Panc1 (cell line): ENCODE measurements at places on chromosomes 7 and 10.

DNA sequence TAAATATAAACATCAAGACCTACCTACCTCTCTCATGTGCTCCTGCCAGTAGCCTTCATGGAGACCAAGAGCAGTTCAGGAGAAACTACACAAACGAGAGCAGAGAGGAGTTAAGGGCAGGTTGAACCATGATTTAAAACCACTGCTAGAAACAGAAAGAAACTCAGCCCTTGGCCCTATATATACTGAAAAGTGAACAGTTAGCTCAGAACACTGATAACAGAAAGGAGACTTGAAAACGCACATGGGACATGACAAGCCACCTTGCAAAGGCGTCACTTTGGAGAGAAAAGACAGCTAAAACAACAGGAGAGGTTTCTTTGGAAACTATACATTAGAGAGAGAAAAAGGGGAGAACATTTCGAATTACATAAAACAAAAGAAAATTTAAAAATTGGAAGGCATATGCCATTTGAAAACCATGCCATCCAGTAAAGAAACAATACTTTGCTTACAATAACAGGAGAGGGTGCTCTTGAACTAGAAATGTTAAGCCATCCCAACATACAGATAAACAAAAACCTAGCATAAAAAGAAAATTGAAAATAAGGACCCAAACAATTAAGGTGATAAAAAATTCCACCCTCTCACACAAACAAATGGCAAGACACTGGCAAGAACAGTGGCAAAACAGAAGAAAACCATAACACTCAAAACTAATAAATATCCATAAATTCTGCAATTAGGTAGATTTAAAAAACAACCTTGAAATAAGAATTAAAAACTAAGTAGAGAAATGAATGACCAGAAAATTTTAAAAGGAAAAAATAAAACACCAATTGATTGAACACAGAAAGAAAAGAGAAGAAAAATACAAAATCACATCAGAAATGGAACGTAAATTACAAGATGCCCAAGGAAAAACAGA is 232.7 kb downstream of the IMMP2L start:
- no peak overlapping the region for H3K4me3 ChIP-seq
- no peaks in the 10 kb centered on the region for H3K4me1 ChIP-seq
- DNase-seq: no peak
- no peaks in the 10 kb centered on the region; the same call in 1 of the 2 replicates for H3K36me3 ChIP-seq
- H3K27ac ChIP-seq: no peak overlapping the region
- H3K27me3 ChIP-seq: no peaks in the 10 kb centered on the region

DNA sequence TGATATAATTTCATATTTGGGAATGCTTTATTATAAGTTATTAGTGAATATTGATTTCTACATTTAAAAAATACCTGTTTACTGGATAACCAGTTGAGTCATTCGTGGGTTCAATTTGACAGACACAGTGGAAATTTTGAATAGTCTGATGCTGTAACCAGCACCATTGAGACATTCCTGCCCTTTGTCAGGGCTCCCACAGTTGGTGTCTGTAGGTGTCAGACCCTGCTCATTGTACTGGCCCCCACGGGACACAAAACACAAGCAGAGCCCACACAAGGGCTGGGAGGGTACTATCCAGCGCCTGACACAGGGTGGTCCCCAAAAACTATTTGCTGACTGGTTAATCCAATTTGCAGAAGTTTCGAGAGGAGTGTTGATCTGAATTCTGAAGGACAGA is 35.9 kb downstream of the EEPD1 start:
- H3K27ac ChIP-seq: no peak overlapping the region
- H3K4me1 ChIP-seq: peaks cover 46% of the 10 kb centered on the region
- H3K4me3 ChIP-seq: no peak overlapping the region
- no peaks in the 10 kb centered on the region for H3K36me3 ChIP-seq
- H3K27me3 ChIP-seq: no peaks in the 10 kb centered on the region
- DNase-seq: no peak

DNA sequence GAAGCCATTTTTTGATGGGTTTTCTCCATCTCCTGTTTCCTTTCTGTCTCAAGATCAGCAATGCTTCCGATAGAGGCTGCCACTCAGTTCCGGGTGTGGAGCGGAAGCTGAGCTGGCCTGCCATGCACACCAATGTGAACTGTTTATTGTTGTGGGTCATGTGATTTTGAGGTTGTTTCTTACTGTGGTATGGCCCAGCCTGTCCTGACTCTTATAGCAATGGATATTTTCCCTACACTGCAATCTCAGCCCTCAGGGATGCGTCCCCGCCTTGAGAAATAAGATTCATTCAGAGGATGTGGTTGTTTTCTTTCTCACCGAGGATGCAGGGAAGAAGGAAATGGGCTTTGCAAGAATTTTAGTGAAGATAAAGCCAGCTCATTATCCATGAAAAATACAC is 134.7 kb downstream of the PFKFB3 start:
- H3K4me1 ChIP-seq: no peaks in the 10 kb centered on the region
- no peak overlapping the region for H3K4me3 ChIP-seq
- H3K36me3 ChIP-seq: no peaks in the 10 kb centered on the region

- no peaks in the 10 kb centered on the region for H3K4me1 ChIP-seq
- no peak overlapping the region for H3K27ac ChIP-seq
- no peak overlapping the region for H3K4me3 ChIP-seq
- no peak for DNase-seq
- no peaks in the 10 kb centered on the region for H3K27me3 ChIP-seq
Measured at GRCh38 chr10:109126541-109126940, 796.8 kb downstream of the XPNPEP1 start.

GRCh38 chr7:5532536-5533335 is 109.1 kb upstream of the TNRC18 start:
- H3K36me3 ChIP-seq: peaks cover 12% of the 10 kb centered on the region
- peaks cover 30% of the 10 kb centered on the region for H3K4me1 ChIP-seq
- peak overlapping the region; percentile 98 for H3K27ac ChIP-seq
- DNase-seq: no peak
- H3K4me3 ChIP-seq: no peak overlapping the region

- no peak overlapping the region for H3K4me3 ChIP-seq
- no peak overlapping the region for H3K27ac ChIP-seq
- DNase-seq: no peak
Measured at GRCh38 chr10:123847686-123848432, 43.7 kb downstream of the CPXM2 start.

DNA sequence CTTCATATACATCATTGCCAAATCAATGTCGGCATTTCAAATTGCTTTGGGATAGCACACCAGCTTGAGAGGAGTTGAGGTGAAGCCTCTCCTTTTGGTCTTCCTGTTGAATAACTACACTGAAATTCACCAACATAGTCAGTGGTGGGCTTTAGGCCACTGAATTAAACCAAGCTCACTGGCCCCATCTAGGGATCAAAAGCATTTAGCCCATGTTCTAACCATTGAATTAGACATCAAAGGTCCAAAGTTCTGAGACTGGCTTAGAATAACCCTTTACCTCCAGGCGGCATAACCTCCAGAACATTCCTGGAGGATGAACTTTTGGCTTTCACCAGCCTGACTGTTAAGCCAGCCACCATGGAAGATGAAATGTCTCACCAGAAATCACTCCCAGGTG is 54.6 kb downstream of the BPGM start:
- no peaks in the 10 kb centered on the region for H3K36me3 ChIP-seq
- H3K4me3 ChIP-seq: no peak overlapping the region
- H3K27ac ChIP-seq: no peak overlapping the region
- H3K27me3 ChIP-seq: peaks cover 2% of the 10 kb centered on the region
- no peaks in the 10 kb centered on the region for H3K4me1 ChIP-seq

- H3K27ac ChIP-seq: no peak overlapping the region
- H3K36me3 ChIP-seq: no peaks in the 10 kb centered on the region
- H3K4me3 ChIP-seq: no peak overlapping the region
Measured at GRCh38 chr7:96241855-96242254, 80.0 kb downstream of the SLC25A13 start.

- H3K4me1 ChIP-seq: no peaks in the 10 kb centered on the region
- no peak overlapping the region for H3K27ac ChIP-seq
- no peaks in the 10 kb centered on the region for H3K27me3 ChIP-seq
- no peak overlapping the region for H3K4me3 ChIP-seq
- DNase-seq: no peak
Measured at GRCh38 chr7:69217516-69218350, 380.5 kb upstream of the AUTS2 start.

DNA sequence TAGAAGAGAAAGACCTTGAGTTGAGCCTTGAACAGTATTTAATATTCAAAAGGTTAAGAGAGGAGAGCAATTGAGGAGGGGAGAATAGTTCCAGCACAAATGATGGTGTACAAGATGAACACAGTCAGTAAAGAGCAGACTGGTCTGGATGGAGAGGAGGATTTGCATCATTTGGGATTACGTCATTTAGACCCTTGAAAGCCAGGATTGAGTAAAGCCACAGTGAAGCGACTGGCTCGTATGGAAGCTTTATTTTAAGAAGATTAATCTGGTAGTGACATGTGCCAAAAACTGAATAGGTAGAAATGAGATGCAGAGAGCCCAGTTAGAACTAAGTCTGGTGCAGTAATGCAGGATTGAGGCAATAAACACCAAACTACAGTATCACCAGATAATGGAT is 52.6 kb downstream of the TRUB1 start:
- H3K36me3 ChIP-seq: no peaks in the 10 kb centered on the region
- no peak for DNase-seq
- no peaks in the 10 kb centered on the region for H3K4me1 ChIP-seq

GRCh38 chr7:94206295-94206694 is 188.4 kb upstream of the COL1A2 start:
- no peak for DNase-seq
- no peak overlapping the region for H3K4me3 ChIP-seq
- H3K27ac ChIP-seq: no peak overlapping the region

GRCh38 chr7:41134300-41135255 is 568.3 kb downstream of the INHBA start:
- H3K4me3 ChIP-seq: no peak overlapping the region
- no peak for DNase-seq
- no peaks in the 10 kb centered on the region for H3K36me3 ChIP-seq
- no peaks in the 10 kb centered on the region for H3K27me3 ChIP-seq
- H3K27ac ChIP-seq: no peak overlapping the region
